ENCODE measurements at places on chromosomes 7 and 10.

GRCh38 chr10:129417870-129418269 lies 49.2 kb upstream of the MGMT start:
- DNase-seq, result no peak

GRCh38 chr7:130096243-130096827 lies 26.0 kb downstream of the KLHDC10 start:
- no peak for DNase-seq

DNA sequence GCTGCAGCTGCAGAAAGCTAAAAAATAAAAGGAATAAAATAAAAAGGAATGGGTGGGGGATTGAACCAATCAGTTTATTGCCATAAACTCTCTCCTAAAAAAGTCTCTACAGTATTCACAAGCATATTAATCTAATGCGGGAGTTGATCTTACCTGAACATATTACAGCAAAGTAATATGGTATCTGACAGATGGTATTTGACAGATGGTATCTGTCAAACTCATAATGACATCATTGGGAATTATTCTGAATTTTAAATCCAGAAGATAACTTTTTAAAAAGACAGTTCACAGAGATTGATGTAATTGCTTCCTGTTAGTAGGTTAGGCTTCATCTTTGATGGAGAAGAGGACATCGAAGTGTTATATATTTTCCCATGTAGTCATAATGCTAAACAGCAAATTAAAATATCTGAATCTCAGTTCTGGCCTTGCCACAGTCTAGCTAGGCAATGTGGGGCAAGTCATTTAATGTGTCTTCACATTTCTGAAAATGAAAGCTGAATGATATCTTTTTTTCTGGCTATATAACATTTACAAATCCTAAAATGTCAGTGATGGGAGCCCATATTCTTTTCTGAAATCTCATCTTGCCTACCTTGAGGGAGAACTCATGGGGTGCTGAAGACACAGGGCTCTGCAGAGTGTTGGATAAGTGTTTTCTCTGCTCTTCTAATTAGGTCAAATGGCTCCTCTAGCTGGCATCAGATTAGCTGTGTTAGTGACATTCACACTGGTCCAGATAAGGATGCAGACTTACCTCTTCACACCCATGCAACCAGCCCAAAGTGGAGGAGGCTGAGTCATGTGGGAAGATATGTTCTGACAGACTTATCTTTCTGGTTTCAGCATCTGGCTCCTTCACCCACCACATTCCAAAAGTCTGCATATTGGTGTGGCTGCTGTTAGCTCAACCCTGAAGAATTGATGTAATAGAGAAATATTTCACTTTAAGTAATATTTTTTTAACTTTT lies 2.1 kb upstream of the LIPM start:
- DNase-seq, result no peak

DNA sequence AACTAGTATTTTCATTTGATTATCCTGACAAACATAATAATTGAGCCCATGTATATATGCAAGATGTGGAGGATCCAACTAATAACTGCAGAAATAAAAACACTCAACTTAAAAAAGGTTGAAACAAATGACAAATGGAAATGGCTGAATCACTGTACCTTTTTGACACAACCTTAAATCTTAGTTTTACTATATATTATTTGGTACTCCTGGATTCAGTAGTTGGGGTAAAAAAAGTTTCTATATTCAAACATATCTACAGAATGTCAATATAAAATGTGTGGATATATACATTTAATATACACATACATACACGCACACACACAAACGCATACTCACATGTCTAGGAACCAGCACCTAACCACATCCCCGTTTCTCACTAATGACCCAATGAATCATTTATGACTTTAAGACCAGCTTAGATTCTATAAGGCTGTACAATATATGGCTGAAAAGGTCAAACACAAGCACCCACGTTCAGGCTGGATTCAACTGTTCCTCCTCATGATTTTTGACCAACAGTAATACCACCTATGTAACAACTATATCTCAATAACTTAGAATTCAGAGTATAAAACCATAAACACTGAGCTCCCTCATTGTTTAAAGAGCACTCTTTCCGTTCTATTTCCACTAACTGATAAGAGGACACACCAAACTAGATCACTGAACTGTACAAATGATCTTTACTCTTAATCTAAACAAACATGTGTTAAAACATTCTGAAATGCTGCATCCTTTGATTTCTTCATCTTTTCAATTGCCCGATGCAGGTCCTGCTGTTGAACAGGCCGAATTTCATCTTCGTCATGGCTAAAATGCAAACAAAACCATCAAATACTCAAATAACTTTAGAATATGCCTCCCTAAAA lies 63.8 kb downstream of the ATAD1 start:
- DNase-seq, result no peak

DNA sequence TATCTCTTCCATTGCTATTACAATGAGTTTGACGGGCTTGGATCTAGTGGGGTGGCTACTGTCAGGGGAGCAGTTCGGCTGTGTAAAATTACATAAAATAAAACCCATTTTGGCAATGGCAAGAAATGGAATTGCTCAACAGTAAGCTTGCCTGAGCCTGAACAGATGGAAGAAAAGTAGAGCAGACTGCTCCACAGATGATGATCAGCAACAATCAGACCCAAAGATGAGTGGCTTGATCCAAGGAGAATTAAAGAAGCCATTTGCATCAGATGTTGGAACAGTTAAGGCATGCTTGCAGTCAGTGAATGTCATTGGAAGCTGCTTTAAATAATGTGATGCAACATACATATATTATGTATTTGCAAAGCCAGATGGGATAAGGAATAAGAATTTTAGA lies 256.6 kb upstream of the SMIM30 start:
- DNase-seq, result no peak

DNA sequence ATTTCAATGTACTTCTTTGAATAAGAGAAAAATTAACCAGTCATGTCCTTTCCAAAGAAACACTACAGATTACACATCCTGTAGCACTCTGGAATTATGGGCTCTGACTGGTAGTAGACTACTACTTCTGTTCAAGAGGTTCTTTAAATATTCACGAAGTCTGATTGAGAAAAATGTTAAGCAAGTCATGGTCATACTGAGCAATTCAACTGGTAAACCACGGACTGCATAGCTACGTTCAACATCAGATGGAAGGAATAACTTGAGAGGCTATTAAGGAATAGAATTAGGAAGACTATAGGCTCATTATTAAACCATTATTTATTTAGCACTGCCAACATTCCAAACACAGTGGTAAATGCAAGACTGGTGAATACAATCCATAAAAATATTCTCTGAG lies 160.8 kb downstream of the IMMP2L start:
- no peak for DNase-seq

DNA sequence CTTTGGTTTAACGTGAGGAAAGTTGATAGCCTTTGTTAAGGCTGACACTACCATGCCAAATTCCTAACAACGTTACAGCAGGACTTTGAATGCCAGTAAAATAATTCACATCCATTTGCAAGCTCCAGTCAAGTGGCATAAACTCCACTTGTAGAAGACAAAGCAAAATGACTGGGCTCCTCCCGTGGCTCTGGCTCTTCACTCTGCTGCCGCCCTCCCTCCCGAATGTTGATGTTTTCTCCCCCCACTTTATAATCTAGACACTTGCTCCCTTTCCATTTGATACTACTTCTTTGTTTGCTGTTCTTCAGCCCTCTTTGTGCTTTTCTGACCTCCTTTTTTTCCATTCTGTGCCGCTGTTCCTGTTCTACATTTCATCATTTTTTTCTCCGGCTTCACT lies 22.8 kb upstream of the ITGB8 start:
- no peak for DNase-seq

DNA sequence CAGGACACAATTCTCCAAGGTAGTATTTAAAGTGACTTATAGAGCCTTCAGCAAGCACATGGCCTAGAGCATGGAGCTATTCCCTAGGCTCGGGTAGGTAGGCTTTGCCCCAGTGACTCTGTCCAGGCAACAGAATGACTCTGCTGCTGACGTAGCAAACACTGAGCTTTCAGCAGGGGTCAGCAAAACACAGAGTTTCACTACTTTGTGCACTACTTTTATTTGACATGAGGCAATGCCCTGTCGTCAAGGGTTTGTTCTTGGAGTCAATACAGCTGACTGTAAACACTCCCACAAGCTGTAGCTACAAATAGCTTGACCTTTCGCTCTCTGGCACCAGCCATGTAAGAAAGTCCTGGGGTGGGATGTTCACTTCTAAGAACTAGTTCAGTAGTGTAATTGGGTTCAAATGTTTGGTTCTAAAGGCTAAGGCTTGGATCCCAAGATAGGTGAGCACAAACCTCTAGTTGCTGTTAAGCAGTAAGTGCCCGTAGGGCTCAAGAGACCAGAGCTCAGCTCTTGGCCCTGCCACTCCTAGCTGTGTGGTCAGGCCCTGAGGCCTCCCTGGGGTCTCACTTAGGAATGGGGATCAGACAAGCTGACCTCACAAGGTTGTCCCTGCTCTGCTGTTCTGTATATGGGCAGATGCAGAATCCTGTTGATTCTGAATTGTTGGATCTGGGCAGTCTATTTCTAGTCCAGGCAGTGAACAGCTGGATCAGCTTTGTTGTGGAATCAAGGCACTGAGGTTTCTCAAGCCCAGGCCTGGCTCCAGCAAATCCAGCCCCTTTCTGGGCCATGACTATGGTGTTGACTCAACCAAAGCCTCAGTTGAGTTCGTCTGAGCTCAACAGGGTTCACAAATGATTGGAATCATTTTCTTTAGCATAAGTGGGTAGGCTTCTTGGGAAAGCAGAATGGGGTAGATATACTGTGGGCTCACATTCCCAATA lies 10.7 kb downstream of the NODAL start:
- DNase-seq, result no peak

DNA sequence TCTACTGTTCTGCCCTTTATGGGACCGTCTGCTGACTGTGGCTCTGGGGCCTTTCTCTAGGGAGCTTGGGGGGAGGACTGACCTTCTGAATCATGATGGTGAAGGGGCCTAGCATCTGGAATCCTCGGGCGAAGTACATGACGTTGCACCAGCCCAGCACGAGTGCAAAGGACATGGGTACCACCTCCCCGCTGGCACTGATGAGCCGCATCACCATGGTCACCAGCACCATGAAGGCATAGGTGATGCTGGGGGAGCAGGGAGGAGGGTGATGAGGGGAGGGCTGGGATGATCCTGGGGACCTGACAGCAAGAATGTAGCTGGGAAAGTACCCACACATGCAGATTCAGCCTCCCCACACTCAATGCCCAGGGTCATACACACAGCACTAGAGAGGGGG lies 11.1 kb downstream of the TRPV6 start:
- no peak for DNase-seq

GRCh38 chr10:46522295-46523118 lies 34.0 kb downstream of the GPRIN2 start:
- DNase-seq, result no peak

- DNase-seq, result no peak
Measured at GRCh38 chr10:17431871-17432311, 22.5 kb downstream of the ST8SIA6 start.

- DNase-seq, result no peak
Measured at GRCh38 chr7:44752822-44753221, 4.2 kb downstream of the ZMIZ2 start.

DNA sequence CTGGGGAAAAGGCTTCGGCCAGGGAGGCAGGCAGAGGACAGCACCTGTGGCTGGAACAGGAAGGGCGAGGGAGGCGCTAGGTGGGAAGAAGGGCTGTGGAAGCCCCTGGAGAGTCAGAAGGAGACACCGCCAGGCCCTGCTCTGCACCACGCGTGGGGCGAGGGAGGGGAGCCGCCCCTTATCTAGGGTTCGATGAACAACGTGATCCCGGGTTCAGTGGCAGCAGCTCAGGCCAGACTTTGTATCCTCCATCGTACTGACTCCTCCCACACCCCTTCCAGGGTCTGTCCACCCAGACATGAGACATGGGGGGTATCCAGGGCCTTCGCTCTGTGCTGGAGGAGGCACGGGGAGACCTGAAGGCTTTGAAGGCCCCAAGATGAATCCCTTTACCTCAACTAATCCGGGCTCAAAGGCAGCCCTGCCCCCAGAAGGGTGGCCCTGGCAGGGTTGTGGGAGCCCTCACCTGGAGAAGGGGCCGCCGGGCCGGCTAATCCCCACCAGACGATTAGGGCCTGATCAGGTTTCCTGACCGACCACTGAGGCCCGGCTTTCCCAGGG lies 110.8 kb downstream of the PDGFA start:
- no peak for DNase-seq

DNA sequence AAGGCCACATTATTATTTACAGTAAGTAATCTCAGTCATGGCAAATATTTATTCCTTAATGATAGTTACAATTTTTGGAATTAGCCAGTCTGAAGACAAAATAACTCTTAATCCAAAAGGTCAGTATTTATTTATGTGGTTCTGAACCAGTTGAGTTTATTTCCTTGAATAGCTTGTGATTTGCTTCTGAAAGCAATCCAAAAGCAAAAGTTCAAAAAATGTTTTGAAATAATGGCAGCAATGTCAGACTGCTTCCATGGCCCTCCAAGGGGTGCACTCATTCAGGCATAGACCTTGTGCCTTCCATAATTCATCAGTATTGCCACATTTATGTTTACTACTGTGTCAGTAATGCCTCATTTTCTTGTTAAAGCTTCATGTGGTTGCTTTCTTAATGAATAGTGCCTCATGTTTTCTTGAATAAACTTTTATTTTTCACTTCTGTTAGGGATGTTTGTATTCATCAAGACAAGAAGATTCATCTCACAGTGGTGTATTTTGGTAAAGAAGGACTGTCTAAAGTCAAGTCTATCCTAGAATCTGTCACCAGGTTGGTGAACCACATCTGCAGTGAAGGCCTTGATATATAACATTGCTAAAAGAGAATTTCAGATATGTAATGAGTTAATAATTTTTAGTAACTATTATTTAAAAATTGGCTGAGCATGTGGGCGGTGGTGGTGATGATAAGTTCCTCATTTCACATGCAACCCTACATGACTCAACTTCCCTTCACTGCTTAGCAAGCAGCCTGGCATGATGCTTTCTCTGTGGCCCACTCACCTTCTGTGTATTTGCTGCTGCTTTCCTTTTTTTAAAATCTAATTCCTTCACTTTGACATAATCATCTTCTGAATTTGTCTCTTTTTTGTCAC lies 22.0 kb downstream of the CSGALNACT2 start:
- no peak for DNase-seq

DNA sequence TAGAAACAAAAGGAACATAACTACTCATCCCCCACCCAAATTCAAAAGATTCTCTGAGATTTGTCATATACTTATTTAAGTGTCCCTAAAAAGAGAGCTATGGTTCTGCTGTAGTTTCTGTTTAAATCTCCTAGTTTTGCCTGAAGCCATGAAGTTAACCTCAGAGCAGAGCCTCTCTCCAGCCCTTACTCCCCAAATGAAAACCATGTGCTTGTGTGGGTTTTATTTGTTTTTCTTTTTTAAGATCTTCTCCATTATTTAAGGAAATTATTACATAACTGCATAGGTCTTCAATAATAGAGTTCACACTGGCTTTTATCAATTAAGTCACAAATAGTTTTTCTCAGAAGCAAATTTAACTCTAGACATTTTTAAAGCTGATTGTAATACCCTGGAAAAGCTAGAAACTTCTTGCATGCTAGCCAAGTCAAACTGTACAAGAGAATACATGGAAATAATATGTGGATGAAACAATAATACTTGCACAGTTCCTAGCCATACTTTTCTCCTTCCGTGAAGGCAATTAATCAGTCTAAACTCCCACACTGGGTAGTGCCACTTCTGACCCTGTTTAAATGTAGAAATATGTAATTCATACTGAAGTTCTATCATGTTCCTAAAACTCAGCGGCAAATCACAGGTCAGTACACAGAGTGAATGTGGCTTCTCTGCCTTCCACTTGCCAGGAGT lies 579.7 kb downstream of the SUGCT start:
- DNase-seq, result no peak

Data from germinal center (tissue), 1 donor.